ENCODE measurements at places on chromosomes 1 and 21. TPM values are rescaled to one million over a fixed set of nuclear protein-coding genes. Genes with fewer than 3 reads are reported as not detected.

The INKA2 gene
- total RNA-seq, result 2.8 TPM

The FLG gene
- total RNA-seq, result 13.6 TPM

The C8A gene
- not detected for total RNA-seq

The CA14 gene
- 0.36 TPM for total RNA-seq

The RXFP4 gene
- not detected for total RNA-seq

The FCAMR gene
- 2.3 TPM for total RNA-seq

The CLDN19 gene
- total RNA-seq, result 1.1 TPM

GRCh38 chr1:156241311-156241811, 623 bp upstream of the BGLAP start:
- no peak overlapping the region for H3K4me3 ChIP-seq
- DNase-seq, result no peak
- no peaks in the 10 kb centered on the region for H3K4me1 ChIP-seq
- peaks cover 8% of the 10 kb centered on the region for H3K36me3 ChIP-seq
- H3K27me3 ChIP-seq, result no peaks in the 10 kb centered on the region
- no peak overlapping the region for H3K27ac ChIP-seq

DNA sequence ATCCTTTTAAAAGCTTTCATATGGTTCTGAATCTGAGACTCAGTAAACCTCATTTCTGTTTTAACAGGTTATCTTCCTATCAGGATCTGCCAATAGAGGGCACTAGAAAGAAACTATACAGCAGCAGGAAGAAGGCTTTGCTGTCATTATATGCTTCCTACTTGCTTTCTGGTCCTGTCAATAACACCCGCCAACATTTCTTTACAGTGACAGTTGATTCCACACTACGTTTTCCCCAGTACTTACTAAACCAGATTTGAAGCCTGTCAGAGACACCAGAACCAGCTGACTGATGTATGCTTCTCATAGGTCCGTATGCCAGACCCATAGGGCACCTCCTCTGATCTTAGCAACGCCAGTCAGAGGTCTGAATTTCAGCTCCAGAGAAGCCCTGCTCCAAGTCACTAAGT, 341.0 kb upstream of the NEGR1 start:
- H3K36me3 ChIP-seq, result no peaks in the 10 kb centered on the region
- H3K27ac ChIP-seq, result no peak overlapping the region
- no peaks in the 10 kb centered on the region for H3K4me1 ChIP-seq
- DNase-seq, result peak; percentile 4
- H3K27me3 ChIP-seq, result no peaks in the 10 kb centered on the region
- no peak overlapping the region for H3K4me3 ChIP-seq

DNA sequence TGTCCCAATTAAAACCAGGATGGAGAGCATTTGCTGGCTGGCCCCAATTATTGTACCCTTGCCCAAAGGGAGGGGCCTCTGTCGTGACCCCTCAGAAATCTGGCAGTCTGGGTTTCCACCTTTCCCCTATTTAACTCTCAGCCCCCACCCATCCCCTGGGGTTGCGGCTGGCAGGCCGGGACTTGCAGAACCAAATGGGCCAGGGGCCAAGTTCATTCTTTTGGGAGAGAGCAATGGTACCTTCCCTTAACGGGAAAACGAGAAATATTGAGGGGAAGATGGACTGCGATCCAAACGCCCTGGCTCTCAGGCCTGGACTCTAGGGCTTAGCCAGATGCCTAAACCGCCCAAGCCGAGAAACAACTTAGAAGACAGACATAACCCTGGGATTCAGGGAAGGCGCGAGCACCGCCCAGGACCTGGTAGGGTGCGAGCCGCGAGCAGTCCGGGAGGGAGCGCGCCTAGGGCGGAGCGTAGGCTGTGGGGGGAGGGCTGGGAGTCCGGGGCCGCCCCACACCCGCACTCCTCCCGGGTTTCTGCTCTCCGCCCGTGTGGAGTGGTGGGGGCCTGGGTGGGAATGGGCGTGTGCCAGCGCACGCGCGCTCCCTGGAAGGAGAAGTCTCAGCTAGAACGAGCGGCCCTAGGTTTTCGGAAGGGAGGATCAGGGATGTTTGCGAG, at the start of gene SLC27A3:
Gene SLC27A3, plus strand, starts transcription at position 628 of the 678 bp plus-strand sequence. CDS start 91 bp downstream, outside the sequence.
- DNase-seq, result peak; percentile 69
- peak within 1 kb of the TSS; percentile 85 for H3K27ac ChIP-seq
- H3K4me1 ChIP-seq, result peaks cover 7% of the 10 kb centered on the region
- no peaks in the 10 kb centered on the region for H3K27me3 ChIP-seq

GRCh38 chr21:46253610-46254124, 25.1 kb upstream of the LSS start:
- no peak overlapping the region for H3K27ac ChIP-seq
- DNase-seq, result no peak
- H3K27me3 ChIP-seq, result no peaks in the 10 kb centered on the region
- H3K4me1 ChIP-seq, result no peaks in the 10 kb centered on the region
- H3K36me3 ChIP-seq, result peaks cover 30% of the 10 kb centered on the region
- H3K4me3 ChIP-seq, result no peak overlapping the region

DNA sequence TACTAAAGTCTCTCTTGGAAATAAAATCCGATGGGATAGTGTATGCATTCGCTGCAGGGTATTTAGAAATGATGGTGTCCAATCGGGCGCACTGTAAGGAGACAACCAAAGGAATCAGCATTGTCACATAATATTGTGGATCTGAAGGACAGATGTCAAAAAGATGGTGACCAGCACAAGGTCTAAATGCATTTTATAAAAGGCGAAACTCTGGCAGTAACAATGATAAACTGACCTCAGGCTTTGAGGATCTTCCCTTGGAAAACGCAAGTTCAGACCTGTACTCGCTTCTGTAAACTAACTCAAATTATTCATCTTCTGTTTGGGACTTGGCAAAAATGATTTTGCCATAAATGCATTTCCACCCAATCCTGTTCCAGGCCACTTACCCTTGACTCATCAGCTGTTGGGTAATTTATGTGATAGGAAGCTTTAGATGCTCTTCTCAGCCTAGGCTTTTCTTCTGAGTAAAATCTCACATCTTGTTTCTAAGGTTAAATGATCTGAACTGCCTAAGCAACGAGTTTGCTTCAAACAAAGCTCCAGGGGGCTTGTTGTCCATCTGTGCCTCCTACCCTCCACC, 33.8 kb downstream of the STPG1 start:
- H3K4me1 ChIP-seq, result no peaks in the 10 kb centered on the region
- no peak overlapping the region for H3K4me3 ChIP-seq
- H3K27me3 ChIP-seq, result no peaks in the 10 kb centered on the region
- no peak for DNase-seq

DNA sequence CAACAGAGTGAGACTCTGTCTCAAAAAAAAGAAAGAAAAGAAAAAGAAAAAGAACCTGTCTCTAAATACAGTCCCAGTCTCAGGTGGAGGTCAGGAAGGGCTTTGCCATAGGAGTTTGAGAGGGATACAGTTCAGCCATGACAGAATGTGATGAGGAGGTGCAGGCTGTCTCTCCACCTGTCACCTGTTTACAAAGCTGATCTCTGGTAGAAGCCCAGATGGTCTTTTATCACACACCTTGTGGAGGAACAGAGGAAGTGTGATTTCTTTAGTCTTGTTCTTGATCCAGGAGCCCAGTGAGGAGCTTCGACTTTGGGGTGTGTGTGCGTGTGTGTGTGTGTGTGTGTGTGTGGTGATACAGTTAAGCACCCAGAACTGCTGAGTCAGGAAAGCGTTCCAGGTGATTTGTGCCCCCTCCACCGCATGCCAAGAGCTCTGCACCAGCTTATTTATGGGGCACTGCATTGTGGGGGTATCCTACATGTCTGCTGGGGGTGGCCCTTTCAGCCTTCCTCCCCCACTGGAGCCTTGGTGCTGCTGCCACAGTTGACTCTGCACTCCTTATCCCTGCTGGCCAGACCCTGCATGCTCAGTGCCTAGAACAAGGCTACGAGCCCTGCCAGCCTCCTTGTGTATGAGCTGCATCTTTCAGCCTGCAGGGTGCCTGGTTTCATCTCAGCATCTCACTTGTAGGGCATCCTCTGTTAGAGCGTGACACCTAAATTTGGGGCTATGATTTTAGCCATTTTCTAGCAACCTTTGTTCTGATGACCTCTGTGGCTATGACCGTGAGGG, 19.3 kb downstream of the DOP1B start:
- no peak overlapping the region for H3K4me3 ChIP-seq
- H3K27ac ChIP-seq, result no peak overlapping the region
- no peaks in the 10 kb centered on the region for H3K27me3 ChIP-seq
- H3K36me3 ChIP-seq, result no peaks in the 10 kb centered on the region
- H3K4me1 ChIP-seq, result no peaks in the 10 kb centered on the region

DNA sequence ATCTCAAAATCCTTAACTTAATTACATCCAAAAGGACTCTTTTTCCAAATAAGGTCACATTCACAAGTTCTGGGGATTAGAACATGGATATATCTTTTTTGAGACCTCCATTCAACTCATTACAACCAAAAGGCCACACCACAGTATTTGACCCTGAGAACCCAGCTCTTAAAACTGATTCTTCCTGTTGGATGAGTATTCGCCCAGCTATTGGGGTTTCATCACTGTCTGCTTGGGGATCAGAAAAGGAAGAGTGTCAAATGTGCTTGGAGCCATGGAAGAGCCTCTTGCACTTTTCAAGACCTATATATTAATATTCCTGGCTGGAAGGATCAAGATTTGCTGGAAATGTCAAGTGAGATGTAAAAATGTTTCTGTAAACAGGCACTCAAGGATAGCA, 5.4 kb upstream of the TINAGL1 start:
- no peak overlapping the region for H3K27ac ChIP-seq
- H3K27me3 ChIP-seq, result no peaks in the 10 kb centered on the region
- no peaks in the 10 kb centered on the region for H3K4me1 ChIP-seq
- H3K4me3 ChIP-seq, result no peak overlapping the region
- DNase-seq, result no peak

GRCh38 chr21:45136927-45137611, 62.7 kb downstream of the ADARB1 start:
- H3K36me3 ChIP-seq, result no peaks in the 10 kb centered on the region
- DNase-seq, result peak; percentile 81
- H3K4me3 ChIP-seq, result no peak overlapping the region
- no peaks in the 10 kb centered on the region for H3K4me1 ChIP-seq
- H3K27ac ChIP-seq, result no peak overlapping the region
- no peaks in the 10 kb centered on the region for H3K27me3 ChIP-seq

GRCh38 chr21:45473496-45474322, 68.5 kb downstream of the SLC19A1 start:
- no peaks in the 10 kb centered on the region for H3K36me3 ChIP-seq
- H3K27me3 ChIP-seq, result no peaks in the 10 kb centered on the region
- no peaks in the 10 kb centered on the region for H3K4me1 ChIP-seq
- H3K27ac ChIP-seq, result no peak overlapping the region
- no peak for DNase-seq

- no peaks in the 10 kb centered on the region for H3K4me1 ChIP-seq
- H3K36me3 ChIP-seq, result no peaks in the 10 kb centered on the region
- peak; percentile 76 for DNase-seq
- H3K4me3 ChIP-seq, result peak within 1 kb of the TSS; percentile 69
Measured at GRCh38 chr1:182588500-182589396, at the start of gene RNASEL. TSS of gene RNASEL (minus strand) at chr1:182589256. CDS start at chr1:182586806, 2,450 bp downstream.

- H3K27me3 ChIP-seq, result no peaks in the 10 kb centered on the region
- no peaks in the 10 kb centered on the region for H3K36me3 ChIP-seq
- DNase-seq, result no peak
- no peaks in the 10 kb centered on the region for H3K4me1 ChIP-seq
- no peak overlapping the region for H3K4me3 ChIP-seq
Measured at GRCh38 chr1:162229549-162229948, 147.1 kb downstream of the SPATA46 start.

DNA sequence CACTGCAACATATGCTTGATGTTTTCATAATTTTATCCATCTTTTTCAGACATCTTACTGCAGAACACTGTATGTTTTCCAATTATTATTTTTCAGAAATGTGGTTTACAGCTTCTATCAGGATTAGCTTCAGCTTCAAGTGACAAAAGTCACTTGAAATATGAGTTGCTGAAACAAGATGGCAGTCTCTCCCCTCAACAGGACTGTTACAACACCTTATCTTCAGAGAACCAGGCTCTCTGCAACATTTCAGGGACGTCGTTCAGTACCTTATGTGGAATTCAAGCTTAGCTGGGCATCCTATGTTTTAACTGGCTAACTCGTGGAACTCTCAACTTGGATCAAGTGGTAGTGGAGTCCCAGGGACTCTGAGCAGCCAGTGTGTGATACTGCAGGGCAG, 2.0 kb upstream of the UBE2G2 start:
- H3K36me3 ChIP-seq, result peaks cover 6% of the 10 kb centered on the region
- peaks cover 12% of the 10 kb centered on the region for H3K4me1 ChIP-seq
- no peaks in the 10 kb centered on the region for H3K27me3 ChIP-seq
- no peak for DNase-seq

DNA sequence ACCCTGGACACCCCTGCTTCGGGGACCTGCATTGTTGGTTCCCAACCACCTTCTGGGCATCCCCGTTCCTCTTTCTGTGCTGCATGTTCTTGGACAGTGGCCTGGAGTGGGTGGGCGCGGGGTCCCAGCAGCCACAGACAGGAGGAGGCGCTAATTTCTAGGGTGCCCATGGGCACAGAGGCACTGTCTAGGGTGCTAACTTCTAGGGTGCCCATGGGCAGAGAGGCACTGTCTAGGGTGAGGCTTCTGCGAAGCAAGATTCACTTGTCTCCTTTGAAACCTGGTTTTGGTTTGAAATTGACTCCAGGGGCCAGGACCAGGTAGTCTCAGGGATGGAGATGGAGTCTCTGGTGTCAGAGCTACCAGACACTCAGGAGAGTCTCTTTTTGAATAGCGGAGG, 815 bp upstream of the MEGF6 start:
- H3K4me3 ChIP-seq, result no peak overlapping the region
- peaks cover 7% of the 10 kb centered on the region for H3K4me1 ChIP-seq
- H3K36me3 ChIP-seq, result no peaks in the 10 kb centered on the region
- H3K27ac ChIP-seq, result no peak overlapping the region
- no peak for DNase-seq

DNA sequence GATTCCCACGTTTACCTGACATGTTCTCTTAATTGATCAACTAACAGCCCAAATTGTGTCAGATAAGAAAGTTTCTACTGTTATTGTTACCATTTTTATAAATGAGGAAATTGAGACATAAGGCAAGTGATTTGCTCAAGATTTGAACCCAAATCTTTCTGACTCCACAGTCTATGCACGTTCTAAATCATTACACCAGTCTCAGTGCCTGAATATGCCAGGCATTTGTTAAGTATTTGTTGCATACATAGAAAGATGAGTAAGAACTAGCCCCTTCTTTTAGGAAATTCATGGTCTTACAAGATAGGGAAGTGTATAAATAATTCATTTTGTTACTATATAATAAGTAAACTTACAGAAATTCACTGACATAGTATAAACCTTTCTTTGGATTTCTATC, 7.1 kb upstream of the CD101 start:
- no peak overlapping the region for H3K4me3 ChIP-seq
- no peaks in the 10 kb centered on the region for H3K27me3 ChIP-seq
- DNase-seq, result no peak
- no peak overlapping the region for H3K27ac ChIP-seq

DNA sequence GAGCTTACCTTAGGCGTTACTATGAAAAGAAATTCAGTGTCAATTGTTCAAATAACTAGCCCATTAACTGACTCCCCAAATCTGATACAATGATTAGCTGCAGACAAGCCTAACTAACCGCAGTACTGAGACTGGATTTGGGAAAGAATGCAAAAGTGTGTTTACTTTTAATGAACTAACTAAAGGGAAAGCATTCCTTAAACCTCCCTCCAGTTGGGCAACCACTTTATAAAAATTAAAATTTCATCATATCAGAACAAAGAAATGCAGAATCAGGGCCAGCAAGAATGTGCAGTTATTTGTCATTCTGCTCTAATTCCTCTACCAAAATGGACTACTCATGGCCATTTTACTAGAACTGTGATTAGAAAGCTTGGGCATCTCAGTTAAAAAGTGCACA, 11.7 kb upstream of the NR5A2 start:
- no peaks in the 10 kb centered on the region for H3K36me3 ChIP-seq
- H3K4me3 ChIP-seq, result no peak overlapping the region
- no peak for DNase-seq
- no peaks in the 10 kb centered on the region for H3K4me1 ChIP-seq

GRCh38 chr1:241841691-241842090, 6.3 kb upstream of the EXO1 start:
- H3K27me3 ChIP-seq, result no peaks in the 10 kb centered on the region
- no peaks in the 10 kb centered on the region for H3K36me3 ChIP-seq
- H3K4me1 ChIP-seq, result no peaks in the 10 kb centered on the region
- no peak for DNase-seq
- H3K27ac ChIP-seq, result no peak overlapping the region

Measured in prostate gland (tissue), 2 donors.